ENCODE measurements at places on chromosomes 4 and X. TPM values are rescaled to one million over a fixed set of nuclear protein-coding genes. Genes with fewer than 3 reads are reported as not detected.
A peak's percentile ranks its signal among the peaks of the same experiment; 100 is the strongest.

GRCh38 chr4:55249476-55249875 is 96.6 kb upstream of the SRD5A3 start:
- no peaks in the 10 kb centered on the region for H3K27me3 ChIP-seq
- no peaks in the 10 kb centered on the region for H3K4me1 ChIP-seq
- H3K36me3 ChIP-seq: no peaks in the 10 kb centered on the region

- H3K27me3 ChIP-seq: no peaks in the 10 kb centered on the region
- H3K27ac ChIP-seq: no peak overlapping the region
- H3K36me3 ChIP-seq: no peaks in the 10 kb centered on the region
- no peak for DNase-seq
Measured at GRCh38 chrX:112947981-112948615, 107.5 kb upstream of the AMOT start.

GRCh38 chrX:47361538-47362511 is 8.6 kb upstream of the ZNF157 start:
- peak; percentile 87 for DNase-seq
- no peak overlapping the region for H3K4me3 ChIP-seq
- no peaks in the 10 kb centered on the region for H3K4me1 ChIP-seq
- H3K27me3 ChIP-seq: no peaks in the 10 kb centered on the region
- H3K36me3 ChIP-seq: no peaks in the 10 kb centered on the region
- H3K27ac ChIP-seq: peak overlapping the region; percentile 80

DNA sequence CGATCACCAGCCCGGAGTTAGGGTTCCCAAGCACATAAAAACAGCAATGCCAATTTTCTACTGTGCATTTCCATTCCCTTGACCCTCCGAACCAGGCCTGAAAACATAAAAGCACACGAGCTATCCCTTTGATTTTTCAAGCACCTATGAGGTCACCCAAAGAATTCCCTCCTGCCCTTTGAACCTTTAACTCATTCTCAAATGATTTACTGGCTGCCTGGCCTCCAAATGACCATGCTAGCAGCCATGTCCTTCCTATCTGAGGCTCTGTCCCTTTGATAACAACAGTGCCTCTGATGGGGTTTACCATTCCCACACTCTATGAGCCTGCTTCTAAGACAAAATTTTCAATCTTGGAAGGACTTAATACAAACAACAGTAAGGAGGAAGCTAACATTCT is 15.2 kb downstream of the SHROOM4 start:
- no peak overlapping the region for H3K27ac ChIP-seq
- no peaks in the 10 kb centered on the region for H3K27me3 ChIP-seq
- H3K36me3 ChIP-seq: no peaks in the 10 kb centered on the region
- no peaks in the 10 kb centered on the region for H3K4me1 ChIP-seq

GRCh38 chr4:63619771-63620170 is 789.5 kb downstream of the TECRL start:
- DNase-seq: no peak
- H3K4me1 ChIP-seq: no peaks in the 10 kb centered on the region
- H3K27ac ChIP-seq: no peak overlapping the region
- H3K36me3 ChIP-seq: no peaks in the 10 kb centered on the region
- no peaks in the 10 kb centered on the region for H3K27me3 ChIP-seq
- H3K4me3 ChIP-seq: no peak overlapping the region

DNA sequence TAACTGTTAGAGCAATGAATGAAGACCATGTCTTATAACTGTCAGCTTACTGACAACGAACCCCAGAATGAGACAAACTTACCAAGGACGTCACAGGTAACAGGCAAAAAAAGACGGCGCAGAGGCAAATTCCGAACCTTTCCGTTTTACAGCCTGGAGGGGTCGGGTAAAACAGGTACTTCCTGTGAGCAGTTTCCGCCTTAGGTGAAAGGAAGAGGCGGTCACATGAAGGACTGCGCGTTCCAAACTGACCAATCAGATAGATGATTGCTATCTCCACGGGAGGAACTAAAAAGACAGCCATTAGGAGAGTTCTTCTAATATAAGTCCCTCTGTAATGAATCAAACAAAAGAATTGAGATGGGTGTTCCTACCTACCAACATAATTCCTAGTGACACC is at the start of gene COX7B2:
TSS of gene COX7B2 (minus strand) at position 168 of the 400 bp plus-strand sequence. CDS start 174,053 bp downstream, outside the sequence.
- DNase-seq: no peak
- no peaks in the 10 kb centered on the region for H3K4me1 ChIP-seq
- H3K27me3 ChIP-seq: no peaks in the 10 kb centered on the region
- no peak within 1 kb of the TSS for H3K4me3 ChIP-seq

DNA sequence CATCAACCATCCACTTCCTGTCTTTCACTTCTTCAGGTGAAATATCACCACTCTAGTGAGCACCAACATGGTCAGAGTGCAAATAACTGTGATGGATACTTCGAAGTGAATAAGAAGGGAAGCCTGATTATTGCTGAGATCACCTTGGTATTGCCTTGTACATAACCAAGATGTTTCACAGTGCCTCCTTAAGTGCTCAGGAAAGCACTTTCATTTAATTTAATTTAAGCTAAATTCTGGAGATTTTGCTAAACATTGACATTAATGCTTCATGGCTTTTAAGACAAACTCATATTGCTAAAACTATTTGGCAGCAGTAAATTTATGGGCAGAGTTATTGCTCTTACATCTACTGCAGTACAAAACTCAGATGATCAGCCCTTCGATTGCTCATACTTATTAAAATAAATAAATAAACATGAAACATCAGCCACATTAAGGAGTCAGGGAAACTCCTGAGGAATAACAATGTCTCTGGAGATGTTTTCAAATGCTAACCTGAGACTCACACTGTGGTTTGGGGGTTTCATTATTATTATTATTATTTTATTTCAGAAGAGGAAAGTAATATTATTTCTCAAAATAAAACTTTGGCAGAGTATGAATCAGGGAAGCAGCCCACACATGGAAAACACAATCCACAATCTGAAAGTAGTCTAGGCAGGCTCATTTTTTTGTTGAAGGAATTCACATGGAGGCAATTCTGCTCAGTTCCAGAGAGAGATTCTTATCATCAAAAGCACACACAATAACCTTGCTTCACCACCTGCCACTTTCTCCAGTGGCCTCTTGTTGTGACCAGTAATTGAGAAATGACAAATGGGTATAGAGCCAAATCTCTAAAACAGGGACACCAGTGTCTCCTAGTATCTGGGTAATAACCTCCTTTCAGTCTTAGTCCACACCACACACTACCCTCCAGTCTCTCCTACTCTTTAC is 344.2 kb downstream of the MAPK10 start:
- no peak for DNase-seq
- no peak overlapping the region for H3K4me3 ChIP-seq
- H3K27ac ChIP-seq: peak overlapping the region; percentile 74
- peaks cover 56% of the 10 kb centered on the region for H3K4me1 ChIP-seq

DNA sequence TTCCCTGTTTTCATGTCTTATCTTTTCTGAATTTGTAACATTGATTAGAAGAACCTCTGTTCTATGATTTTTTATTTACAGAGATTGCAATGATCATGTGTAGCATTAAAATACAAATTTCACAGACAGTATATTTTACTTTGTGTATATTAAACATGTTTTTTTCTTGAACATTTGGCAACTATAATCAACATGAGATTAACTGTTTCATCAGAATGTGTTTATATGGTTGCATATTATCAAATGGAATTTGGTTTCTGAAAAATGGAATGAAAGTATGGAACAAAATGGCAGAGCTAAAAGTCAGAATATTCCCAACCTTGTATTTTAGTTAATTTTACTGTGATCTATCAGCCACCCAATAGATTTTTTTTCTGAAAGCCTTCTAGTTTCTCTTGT is 19.9 kb downstream of the ARSJ start:
- no peak for DNase-seq
- no peak overlapping the region for H3K27ac ChIP-seq
- no peak overlapping the region for H3K4me3 ChIP-seq
- no peaks in the 10 kb centered on the region for H3K36me3 ChIP-seq
- H3K4me1 ChIP-seq: no peaks in the 10 kb centered on the region
- no peaks in the 10 kb centered on the region for H3K27me3 ChIP-seq

DNA sequence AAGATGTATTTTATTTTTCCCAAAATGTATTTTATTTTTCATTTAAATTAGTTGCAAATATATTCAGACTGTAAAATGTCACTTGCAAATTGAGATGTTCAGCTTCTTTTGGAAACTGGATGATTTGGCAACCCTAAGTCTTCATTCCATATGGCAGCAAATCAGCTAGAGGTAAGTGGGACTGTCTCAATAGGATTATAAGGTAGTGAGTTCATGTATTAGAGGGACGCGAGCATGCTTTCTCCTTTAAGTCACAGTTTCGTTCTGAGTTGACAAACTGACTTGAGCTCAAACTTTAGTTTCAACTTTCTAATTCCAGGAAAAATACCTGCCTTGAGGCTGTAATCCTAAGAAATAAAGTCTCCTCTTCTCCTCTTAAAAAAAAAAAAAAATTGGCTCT is 44.2 kb upstream of the TMEM131L start:
- no peaks in the 10 kb centered on the region for H3K36me3 ChIP-seq
- no peak overlapping the region for H3K4me3 ChIP-seq
- no peaks in the 10 kb centered on the region for H3K27me3 ChIP-seq
- no peak overlapping the region for H3K27ac ChIP-seq

- no peaks in the 10 kb centered on the region for H3K27me3 ChIP-seq
- H3K36me3 ChIP-seq: no peaks in the 10 kb centered on the region
- H3K27ac ChIP-seq: no peak overlapping the region
- no peak overlapping the region for H3K4me3 ChIP-seq
- no peaks in the 10 kb centered on the region for H3K4me1 ChIP-seq
- DNase-seq: no peak
Measured at GRCh38 chr4:180314972-180315371, 1928.2 kb upstream of the TENM3 start.

DNA sequence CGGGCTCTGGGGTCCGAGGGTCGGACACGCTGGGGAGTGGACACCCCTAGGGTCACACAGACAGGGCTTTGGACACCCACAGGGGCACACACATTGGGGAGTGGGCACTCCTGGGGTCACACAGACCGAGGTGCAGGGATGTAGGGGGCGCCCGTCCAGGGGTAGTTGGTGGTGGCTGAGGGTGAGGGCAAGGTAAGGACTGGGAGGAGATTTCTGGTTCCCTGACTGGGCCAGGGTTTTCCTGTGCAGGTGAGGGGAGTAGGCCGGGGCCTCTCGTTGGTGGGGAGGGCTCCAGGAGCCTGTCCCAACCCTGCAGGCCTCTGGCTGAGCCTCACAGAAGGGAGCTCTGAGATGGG is 21.9 kb upstream of the WDR45 start:
- H3K4me3 ChIP-seq: no peak overlapping the region
- H3K27me3 ChIP-seq: no peaks in the 10 kb centered on the region
- DNase-seq: no peak
- peak overlapping the region; percentile 40 for H3K27ac ChIP-seq
- H3K36me3 ChIP-seq: no peaks in the 10 kb centered on the region

DNA sequence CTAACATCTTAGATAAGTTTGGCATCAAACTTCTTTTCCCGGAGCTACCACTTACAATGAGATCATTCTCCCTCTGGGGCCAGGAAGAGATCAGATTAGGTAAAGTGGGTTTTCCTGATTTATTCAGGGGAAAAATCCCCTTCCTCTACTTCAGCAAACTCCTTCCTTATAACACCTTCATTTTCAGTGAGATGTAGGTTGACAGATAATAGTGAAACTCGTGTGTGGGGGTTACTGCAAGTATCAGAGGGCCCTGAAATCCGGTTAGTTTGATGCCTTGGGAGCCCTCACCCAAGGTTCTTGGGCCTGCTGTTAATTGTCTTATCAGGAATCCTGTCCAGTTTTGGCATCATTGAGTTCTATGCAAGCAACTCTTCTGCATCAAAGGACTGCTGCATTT is 10.8 kb downstream of the FTHL17 start:
- no peak for DNase-seq
- no peaks in the 10 kb centered on the region for H3K27me3 ChIP-seq
- no peak overlapping the region for H3K4me3 ChIP-seq
- H3K27ac ChIP-seq: no peak overlapping the region
- H3K4me1 ChIP-seq: no peaks in the 10 kb centered on the region

- no peak overlapping the region for H3K4me3 ChIP-seq
- no peaks in the 10 kb centered on the region for H3K36me3 ChIP-seq
- H3K27ac ChIP-seq: no peak overlapping the region
- H3K4me1 ChIP-seq: no peaks in the 10 kb centered on the region
- H3K27me3 ChIP-seq: no peaks in the 10 kb centered on the region
Measured at GRCh38 chr4:11743236-11743635, 314.5 kb upstream of the HS3ST1 start.

GRCh38 chrX:27633328-27633727 is 43.2 kb downstream of the DCAF8L2 start:
- H3K27ac ChIP-seq: no peak overlapping the region
- no peak for DNase-seq
- H3K27me3 ChIP-seq: no peaks in the 10 kb centered on the region
- H3K4me1 ChIP-seq: no peaks in the 10 kb centered on the region
- H3K4me3 ChIP-seq: no peak overlapping the region
- H3K36me3 ChIP-seq: no peaks in the 10 kb centered on the region

The CT45A5 gene
- not detected for total RNA-seq

The CAPN6 gene
- 0.13 TPM for total RNA-seq

The MAGEA2 gene
- total RNA-seq: not detected

The BRS3 gene
- total RNA-seq: not detected

The DCAF12L2 gene
- total RNA-seq: not detected

The HEPH gene
- total RNA-seq: 11.5 TPM

The GDPD2 gene
- total RNA-seq: not detected

The EDNRA gene
- total RNA-seq: 5.9 TPM

The FAT4 gene
- total RNA-seq: 33.5 TPM

The USP27X gene
- 4.6 TPM for total RNA-seq

The NAP1L5 gene
- 16.3 TPM for total RNA-seq
